Activated CD8-positive, alpha-beta memory T cell treated with anti-CD3 and anti-CD28 coated beads, Interleukin-2, amount 10 ng/mL, durations not matched to agents 7 days and 5 days (primary cell): ENCODE measurements at places on chromosomes 11 and 22.

DNA sequence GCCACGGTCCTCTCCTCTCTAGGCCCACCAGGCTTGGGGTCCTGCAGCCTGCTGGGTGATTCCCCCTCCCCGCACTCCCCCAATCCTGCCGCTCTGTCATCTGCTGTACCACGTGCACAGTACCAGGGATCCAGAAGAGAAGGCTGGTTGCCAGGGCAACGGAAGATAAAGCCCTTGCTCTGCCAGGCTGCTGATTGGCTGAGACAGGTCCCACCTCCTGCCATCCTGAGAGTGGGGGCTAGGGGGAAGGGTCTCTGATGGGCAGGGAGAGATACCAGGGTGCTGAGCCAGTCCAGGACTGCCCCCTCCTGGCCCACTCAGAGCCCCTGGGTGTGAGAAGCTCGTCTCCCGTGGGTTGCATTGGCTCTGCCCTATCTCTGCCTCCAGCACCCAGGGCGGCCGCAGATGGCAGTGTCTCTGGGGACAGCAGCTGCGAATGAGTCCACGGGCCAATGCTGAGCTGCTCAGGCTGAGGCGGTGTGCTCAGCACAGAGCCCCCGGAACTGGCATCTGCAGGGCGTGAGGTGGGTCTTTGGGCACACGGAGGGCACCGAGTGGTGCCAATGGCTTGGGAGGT, at the start of gene SMIM45:
Gene SMIM45, plus strand, starts transcription at position 253 of the 577 bp plus-strand sequence.
- H3K4me1 ChIP-seq, result peaks cover 16% of the 10 kb centered on the region
- no peak within 1 kb of the TSS for H3K4me3 ChIP-seq
- no peak within 1 kb of the TSS for H3K27ac ChIP-seq
- no peaks in the 10 kb centered on the region for H3K27me3 ChIP-seq
- no peak for DNase-seq

GRCh38 chr11:119206511-119207414, 624 bp downstream of the CBL start:
- peak; percentile 69 for DNase-seq
- H3K27me3 ChIP-seq, result no peaks in the 10 kb centered on the region
- peak overlapping the region; percentile 99 for H3K4me3 ChIP-seq
- peak overlapping the region; percentile 87 for H3K27ac ChIP-seq
- peaks cover 3% of the 10 kb centered on the region for H3K36me3 ChIP-seq

DNA sequence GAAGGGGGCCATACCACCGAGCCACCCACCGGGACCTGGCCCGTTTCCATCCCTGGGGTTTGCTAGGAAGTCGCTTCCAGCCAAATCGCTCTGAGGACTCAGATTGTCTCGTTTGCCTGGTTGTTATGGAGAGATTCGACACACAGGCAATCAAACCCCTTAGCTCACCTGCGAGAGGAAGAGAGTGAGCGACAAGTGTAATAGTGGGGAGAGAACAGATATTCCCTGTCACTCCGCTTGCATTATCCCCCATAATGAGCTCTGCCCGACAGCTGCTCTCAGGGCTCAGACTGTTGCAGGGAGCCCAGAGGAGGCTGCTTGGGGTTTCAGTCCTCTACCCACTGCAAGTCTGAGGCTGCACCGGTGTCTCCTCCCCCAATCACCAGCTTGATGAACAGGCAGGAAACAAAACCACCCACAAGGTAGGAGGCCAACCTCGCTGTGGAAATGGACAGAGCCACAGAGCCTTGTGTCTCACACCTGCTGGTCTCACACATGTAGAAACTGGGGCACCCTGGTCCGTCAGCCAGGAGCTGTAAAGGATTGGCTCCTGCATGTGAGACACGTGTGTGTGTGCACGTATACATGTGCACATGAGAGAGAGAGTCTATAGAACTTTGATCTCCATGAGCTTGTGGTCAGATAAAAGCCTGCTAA, 351.1 kb downstream of the BUD13 start:
- H3K27me3 ChIP-seq, result peaks cover 2% of the 10 kb centered on the region
- no peak for DNase-seq
- no peak overlapping the region for H3K27ac ChIP-seq

- no peaks in the 10 kb centered on the region for H3K27me3 ChIP-seq
- no peak for DNase-seq
- peaks cover 32% of the 10 kb centered on the region for H3K4me1 ChIP-seq
- no peak overlapping the region for H3K27ac ChIP-seq
Measured at GRCh38 chr22:40450616-40451015, 80.2 kb downstream of the SGSM3 start.

DNA sequence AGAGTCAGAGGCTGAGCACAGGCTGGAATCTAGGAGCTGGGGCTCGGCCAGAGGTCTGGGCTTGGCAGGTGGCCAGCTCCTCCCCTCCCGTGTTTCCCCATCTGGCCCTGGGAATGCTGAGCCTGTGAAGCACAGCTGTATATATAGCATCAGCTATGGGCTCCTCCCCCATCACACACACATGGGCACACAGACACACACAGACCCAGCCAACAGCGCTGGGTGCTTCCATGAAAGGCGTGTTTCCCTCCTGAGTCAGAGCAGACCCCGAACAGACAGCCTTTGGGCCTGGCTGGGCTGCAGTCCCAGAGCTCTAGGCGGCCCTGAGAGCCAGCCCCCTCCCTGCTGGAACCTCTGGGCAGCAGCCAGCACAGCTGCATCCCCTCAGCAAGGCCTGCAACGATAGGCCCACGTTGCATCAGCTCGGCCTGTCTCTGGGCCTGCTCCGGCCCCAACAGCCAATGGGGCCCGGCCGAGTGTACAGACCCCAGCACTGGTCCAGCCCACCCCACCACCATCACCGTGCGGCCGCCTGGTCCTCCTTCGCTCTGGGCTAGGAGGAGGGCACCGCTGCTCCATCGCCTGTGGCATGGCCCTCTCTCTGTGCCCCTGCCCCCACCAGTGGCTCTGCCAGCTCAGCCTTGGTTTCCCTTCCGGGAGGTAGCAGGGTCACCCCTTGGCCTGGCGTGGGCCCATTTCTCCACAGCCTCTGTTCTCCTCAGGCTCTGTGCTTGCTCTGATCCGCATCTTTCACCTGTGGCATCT, 7.6 kb upstream of the SERPINH1 start:
- H3K4me1 ChIP-seq, result peaks cover 3% of the 10 kb centered on the region
- DNase-seq, result no peak
- H3K4me3 ChIP-seq, result no peak overlapping the region
- no peak overlapping the region for H3K27ac ChIP-seq
- peaks cover 3% of the 10 kb centered on the region for H3K27me3 ChIP-seq
- H3K36me3 ChIP-seq, result no peaks in the 10 kb centered on the region

DNA sequence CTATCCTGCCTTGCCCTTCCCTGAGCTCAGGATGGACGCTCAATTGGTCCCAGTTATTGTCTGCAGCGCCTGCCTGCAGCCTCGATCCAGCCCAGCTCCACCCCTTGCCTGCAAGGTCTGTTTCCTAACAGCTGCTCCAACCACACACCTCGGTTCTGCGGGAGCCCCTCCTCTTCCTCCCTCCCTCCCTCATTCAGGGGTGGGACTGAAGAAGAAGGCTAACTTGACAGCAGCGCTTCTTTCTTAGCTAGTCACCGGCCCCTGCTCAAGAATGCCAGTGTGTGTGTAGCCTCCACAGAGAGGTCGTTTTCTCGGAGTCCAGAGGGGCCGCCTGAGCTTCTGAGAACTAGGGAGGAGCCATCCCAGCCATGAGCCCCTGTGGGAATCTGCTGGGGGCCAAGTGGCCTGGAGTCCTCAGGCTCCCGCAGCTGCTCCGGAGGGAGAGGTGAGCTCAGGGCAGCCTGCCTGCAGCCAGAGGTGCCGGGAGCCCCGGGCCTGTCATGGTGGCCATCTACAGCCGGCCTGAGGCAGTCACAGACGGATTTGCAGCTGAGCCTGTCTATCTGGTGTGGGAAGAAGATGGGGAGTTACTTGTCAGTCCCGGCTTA, 36.1 kb downstream of the LIMK2 start:
- peak overlapping the region; percentile 38 for H3K4me3 ChIP-seq
- peaks cover 35% of the 10 kb centered on the region for H3K4me1 ChIP-seq
- H3K27me3 ChIP-seq, result no peaks in the 10 kb centered on the region
- peak; percentile 89 for DNase-seq
- H3K27ac ChIP-seq, result peak overlapping the region; percentile 68

DNA sequence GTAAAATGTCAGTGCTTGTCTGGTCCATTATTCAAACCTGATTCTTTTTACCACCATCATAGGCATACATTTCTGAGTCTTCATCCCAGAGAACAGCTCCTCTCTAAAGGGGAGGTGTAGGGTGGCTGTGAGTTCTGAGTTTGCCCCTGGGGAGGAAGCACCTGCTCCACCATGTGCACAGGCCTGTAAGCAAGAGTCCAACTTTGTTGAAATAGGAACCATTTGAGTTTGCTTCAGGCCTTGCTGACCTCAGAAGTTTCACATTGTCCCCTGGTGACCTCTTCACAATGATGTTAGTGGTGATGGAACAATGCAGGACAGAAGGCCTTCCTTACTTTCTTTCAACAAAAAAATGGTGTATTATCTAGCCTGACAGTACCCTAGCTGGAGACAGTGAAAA, 54.6 kb upstream of the TOP3B start:
- no peak overlapping the region for H3K4me3 ChIP-seq
- no peaks in the 10 kb centered on the region for H3K4me1 ChIP-seq
- H3K27me3 ChIP-seq, result peaks cover 27% of the 10 kb centered on the region
- H3K27ac ChIP-seq, result no peak overlapping the region
- no peak for DNase-seq

DNA sequence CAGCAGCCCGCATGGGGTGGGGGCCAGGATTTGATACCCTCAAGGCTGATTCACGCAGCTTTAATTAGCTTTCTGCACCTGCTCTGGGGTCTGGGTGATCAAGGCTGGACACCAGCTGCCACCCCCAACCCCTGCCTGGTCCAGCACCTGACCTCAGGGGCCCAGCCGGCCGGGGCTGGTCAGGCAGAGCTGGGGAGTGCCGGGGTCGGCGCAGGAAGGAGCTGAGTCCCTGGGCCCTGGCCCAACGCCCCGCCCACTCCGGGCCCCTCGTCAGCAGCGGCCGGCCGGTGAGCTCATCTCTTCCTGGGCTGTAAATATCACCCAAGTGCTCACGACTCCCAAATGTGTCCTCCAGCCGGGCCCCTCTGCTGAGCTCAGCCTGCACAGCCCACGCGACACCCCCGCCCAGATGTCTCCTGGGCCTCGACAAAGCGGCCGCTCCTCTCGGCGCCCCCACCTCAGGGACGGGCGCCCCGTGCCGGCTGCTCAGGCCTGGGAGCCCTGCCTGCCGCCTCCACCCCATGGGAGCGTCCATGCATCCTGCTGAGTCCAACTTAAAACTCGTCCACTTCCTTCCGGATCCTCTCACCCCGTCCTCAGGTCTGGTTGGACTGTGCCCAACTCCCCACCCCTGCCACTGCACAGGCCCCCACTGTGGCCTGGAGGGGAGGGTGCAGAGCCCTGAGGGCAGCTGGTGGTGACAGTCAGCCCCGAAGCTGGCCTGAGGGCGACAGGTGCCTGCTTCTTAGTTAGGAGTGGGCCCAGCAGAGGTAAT, 29.0 kb downstream of the RTN4R start:
- peak overlapping the region; percentile 55 for H3K4me3 ChIP-seq
- H3K36me3 ChIP-seq, result no peaks in the 10 kb centered on the region
- no peaks in the 10 kb centered on the region for H3K27me3 ChIP-seq
- peak overlapping the region; percentile 90 for H3K27ac ChIP-seq
- peak; percentile 67 for DNase-seq

- H3K4me1 ChIP-seq, result no peaks in the 10 kb centered on the region
- no peak overlapping the region for H3K4me3 ChIP-seq
- DNase-seq, result no peak
- H3K27ac ChIP-seq, result no peak overlapping the region
Measured at GRCh38 chr11:11057472-11057854, 199.6 kb upstream of the ZBED5 start.

DNA sequence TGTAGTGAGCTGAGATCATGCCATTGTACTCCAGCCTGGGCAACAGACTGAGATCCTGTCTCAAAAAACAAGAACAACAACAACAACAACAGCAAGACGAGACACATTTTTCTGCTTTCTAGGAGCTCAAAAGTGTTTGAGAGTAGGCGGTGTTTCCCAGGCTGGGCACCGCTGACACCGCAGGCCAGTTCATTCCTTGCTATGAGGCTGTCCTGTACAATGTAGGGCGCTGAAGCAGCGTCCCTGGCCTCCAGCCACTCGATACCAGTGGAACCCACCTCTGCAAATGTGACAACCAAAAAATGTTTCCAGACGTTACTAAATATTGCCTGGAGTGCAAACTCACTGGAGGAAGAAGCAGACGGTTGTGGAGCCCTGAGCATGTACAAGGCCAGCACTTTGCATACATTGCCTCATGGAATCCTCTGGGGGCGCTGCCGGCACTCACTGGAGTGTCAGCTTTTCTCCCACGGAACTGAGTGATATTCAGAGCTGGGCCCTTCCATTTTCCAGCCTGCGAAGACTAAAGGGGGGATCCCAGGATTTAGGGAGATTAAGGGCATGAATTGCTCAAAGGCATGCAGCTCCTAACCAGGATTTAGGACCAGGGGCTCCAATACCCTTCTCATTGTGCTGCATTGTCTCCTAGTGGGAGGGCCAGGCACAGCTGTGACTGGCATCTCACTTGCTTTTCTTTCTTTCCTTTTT, 5.8 kb upstream of the MIEF1 start:
- no peak overlapping the region for H3K4me3 ChIP-seq
- no peaks in the 10 kb centered on the region for H3K36me3 ChIP-seq
- no peak overlapping the region for H3K27ac ChIP-seq
- DNase-seq, result peak; percentile 68
- H3K27me3 ChIP-seq, result peaks cover 4% of the 10 kb centered on the region

GRCh38 chr11:818396-819128, at the start of gene PNPLA2:
PNPLA2 (plus strand) TSS chr11:818914; CDS start chr11:819719, 805 bp downstream.
- H3K27me3 ChIP-seq, result no peaks in the 10 kb centered on the region
- peaks cover 12% of the 10 kb centered on the region for H3K4me1 ChIP-seq
- H3K36me3 ChIP-seq, result peaks cover 3% of the 10 kb centered on the region
- peak within 1 kb of the TSS; percentile 73 for H3K4me3 ChIP-seq
- peak within 1 kb of the TSS; percentile 78 for H3K27ac ChIP-seq
- peak; percentile 56 for DNase-seq

GRCh38 chr11:45641961-45642360, 23.5 kb downstream of the CHST1 start:
- no peak overlapping the region for H3K4me3 ChIP-seq
- peaks cover 49% of the 10 kb centered on the region for H3K27me3 ChIP-seq
- no peaks in the 10 kb centered on the region for H3K4me1 ChIP-seq
- DNase-seq, result peak; percentile 14

DNA sequence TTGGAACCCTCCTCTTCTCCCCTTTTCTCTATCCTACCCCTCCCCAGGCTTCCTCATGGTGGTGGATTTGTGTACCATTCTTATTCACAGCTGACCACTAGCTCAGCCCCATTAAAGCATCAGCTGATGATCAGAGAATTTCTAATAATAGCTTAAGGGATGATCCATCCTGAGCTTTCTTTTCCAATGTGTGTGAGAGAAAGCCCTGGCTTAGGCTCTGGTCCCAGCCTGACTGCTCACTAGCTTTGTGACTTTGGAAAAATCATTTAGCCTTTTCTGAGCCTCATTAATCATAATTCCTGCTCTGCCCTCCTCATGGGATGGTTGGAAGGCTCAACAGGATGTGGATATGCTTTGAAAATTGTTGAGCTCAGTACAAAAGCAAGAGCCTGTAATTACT, 26.3 kb upstream of the CCDC90B start:
- DNase-seq, result no peak
- no peak overlapping the region for H3K27ac ChIP-seq
- H3K4me1 ChIP-seq, result no peaks in the 10 kb centered on the region
- no peak overlapping the region for H3K4me3 ChIP-seq
- peaks cover 10% of the 10 kb centered on the region for H3K27me3 ChIP-seq

- no peak for DNase-seq
- H3K27me3 ChIP-seq, result no peaks in the 10 kb centered on the region
- peaks cover 57% of the 10 kb centered on the region for H3K36me3 ChIP-seq
- peaks cover 22% of the 10 kb centered on the region for H3K4me1 ChIP-seq
Measured at GRCh38 chr22:27895600-27895999, 23.5 kb downstream of the PITPNB start.
